ENCODE measurements at places on chromosomes 7 and 10. TPM values are rescaled to one million over a fixed set of nuclear protein-coding genes. Genes with fewer than 3 reads are reported as not detected.
A peak's percentile ranks its signal among the peaks of the same experiment; 100 is the strongest.

GRCh38 chr10:43585046-43585445, 10.6 kb upstream of the ZNF239 start:
- peak; percentile 2 for DNase-seq

DNA sequence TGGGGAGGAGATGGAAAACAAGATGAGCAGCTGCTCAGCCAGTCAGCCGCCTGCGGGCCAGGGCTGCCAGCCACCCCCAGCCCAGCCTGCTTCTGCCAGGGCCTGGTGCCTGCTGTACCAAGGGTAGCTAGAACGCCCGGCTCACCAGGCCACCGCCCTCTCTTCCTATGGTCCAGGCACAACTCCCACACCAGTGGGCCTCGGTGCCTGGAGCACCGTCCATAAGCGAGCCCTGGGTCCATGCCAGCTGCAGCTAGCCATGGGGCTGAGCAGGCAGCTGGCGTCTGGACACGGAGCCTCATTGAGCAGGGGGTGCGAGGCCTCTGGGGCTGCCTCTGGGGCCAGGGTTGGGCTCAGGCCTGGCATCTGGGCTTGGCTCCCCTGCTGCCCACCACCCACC, 8.5 kb upstream of the RABGEF1 start:
- DNase-seq: no peak

GRCh38 chr10:79182781-79183467, 114.2 kb downstream of the ZMIZ1 start:
- DNase-seq: no peak

GRCh38 chr7:151076863-151077704, 3.5 kb downstream of the FASTK start:
- no peak for DNase-seq

GRCh38 chr10:103885617-103886016, 30.2 kb upstream of the SH3PXD2A start:
- DNase-seq: peak; percentile 75

CALHM2 gene
- 35.8 TPM for total RNA-seq

GRCh38 chr7:34296663-34297062, 361.4 kb upstream of the NPSR1 start:
- peak; percentile 82 for DNase-seq

DNA sequence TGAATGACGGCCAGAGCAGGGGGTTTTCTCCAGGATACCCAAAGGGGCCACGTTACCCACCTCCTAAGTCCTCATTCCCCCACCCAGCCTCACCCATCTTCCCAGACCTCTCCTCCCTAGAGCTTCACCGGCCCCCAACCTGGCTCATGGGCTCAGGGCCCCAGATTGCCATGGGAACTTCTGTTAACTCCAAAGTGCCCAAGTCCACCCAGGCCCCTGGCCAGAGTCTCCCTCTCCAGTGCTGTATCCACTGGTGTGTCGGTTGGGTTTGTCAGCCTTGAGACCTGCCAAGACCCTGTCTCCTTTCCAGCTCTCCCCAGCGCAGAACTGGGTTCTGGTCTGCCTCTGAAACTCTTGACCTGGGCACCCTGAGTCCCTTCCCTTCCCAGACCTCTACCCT, 37.1 kb upstream of the ZMIZ2 start:
- no peak for DNase-seq

- DNase-seq: no peak
These were observed 813.0 kb downstream of the TYW1 start for GRCh38 chr7:67809586-67809985.

GRCh38 chr10:32142646-32143045, 86.4 kb upstream of the KIF5B start:
- DNase-seq: peak; percentile 52

CALHM3 gene
- not detected for total RNA-seq

DNA sequence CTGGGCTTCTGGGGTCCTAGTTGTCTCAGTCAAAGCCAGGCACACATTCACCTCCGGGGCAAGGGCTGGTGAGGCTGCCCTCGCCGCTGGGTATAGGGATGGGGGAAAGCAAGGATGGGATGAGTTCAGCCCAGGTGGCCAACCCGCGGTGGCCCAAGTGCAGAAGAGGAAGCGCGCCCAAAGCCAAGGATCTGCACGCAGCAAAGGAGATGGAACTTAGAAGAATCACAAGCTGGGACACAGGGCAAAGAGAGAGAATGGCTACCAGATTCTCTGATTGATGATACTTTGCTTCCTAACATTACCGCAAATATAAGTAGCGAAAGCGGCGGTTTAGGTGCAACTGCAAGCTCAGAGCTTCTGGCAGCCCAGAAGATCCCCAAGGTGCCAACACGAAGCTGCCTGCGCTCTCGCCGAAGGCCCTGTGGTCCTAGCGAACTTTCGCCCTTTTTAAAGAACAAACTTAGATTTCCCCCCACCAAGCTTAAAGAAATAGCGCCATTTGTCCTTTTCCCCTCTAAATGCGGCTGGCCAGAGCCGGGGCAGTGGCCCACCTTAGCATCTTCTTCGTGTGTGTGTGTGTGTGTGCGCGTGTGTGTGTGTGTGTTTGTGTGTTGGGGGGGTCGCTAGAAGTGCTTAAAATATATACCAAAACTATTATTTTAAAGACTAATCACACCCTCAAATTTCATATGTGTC, 927 bp upstream of the MKX start:
- no peak for DNase-seq

GRCh38 chr7:151436446-151437158, 3.3 kb downstream of the CRYGN start:
- no peak for DNase-seq

CDHR3 gene
- 4.9 TPM for total RNA-seq

INMT gene
- total RNA-seq: 75.8 TPM

DNA sequence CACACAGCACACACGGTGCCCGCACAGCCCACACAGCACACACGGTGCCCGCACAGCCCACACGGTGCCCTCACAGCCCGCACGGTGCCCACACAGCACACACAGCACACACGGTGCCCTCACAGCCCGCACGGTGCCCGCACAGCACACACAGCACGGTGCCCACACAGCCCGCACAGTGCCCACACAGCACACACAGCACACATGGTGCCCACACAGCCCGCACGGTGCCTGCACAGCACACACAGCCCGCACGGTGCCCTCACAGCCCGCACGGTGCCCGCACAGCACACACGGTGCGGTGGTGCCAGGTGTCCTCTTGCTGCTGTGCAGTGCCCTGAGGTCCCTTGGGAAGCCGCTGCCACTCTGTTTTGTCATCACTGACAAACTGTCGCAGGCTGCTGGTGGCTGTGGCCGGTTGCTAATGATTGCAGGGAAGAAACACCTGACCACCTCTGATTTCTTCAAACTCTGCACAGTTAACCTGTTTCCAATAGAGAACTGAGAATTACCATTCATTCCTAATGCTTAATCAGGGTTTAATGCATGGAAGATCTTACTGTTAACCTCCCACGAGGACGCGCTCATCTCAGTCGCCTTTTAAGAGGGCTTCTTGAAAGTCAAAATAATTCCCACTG, 66.9 kb downstream of the GLRX3 start:
- no peak for DNase-seq

- DNase-seq: no peak
These were observed 479.1 kb upstream of the FOXK1 start for GRCh38 chr7:4202954-4203353.

GRCh38 chr7:71772779-71773178, 639.4 kb downstream of the CALN1 start:
- DNase-seq: no peak

- peak; percentile 48 for DNase-seq
These were observed 20.6 kb downstream of the HYAL4 start for GRCh38 chr7:123865517-123866117.

NAT16 gene
- not detected for total RNA-seq

DNA sequence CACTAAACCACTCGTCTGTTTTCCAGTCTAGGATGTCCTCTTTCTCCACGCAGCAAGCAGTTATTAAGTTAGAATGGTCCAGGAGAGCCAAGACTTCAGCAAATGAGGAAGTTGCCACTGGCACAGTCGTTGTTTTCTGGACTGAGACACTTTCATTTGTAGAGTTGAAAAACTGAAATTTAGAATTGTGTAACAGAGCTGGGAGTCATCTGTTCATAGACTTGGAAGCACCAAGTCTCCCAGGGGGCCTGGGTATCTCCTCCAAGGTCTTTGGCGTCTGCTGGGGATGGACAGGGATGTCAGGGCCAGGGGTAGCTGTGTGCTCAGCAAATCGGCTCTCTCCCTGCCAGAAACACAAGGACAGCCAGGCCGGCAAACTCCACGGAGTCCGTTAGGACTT, 208.4 kb downstream of the FANK1 start:
- DNase-seq: no peak

MCM10 gene
- 0.83 TPM for total RNA-seq

- peak; percentile 88 for DNase-seq
These were observed 3.7 kb downstream of the PURB start for GRCh38 chr7:44881610-44882009.

- no peak for DNase-seq
These were observed 17.6 kb upstream of the SCIN start for GRCh38 chr7:12552876-12553275.

GRCh38 chr7:144452064-144452463, 48.6 kb upstream of the NOBOX start:
- no peak for DNase-seq

RHOBTB1 gene
- total RNA-seq: 19.8 TPM
